ENCODE measurements at places on chromosomes 3 and 15.
A peak's percentile ranks its signal among the peaks of the same experiment; 100 is the strongest.

- DNase-seq = no peak
Measured at GRCh38 chr3:67037615-67038014, 39.5 kb downstream of the KBTBD8 start.

- no peak for DNase-seq
Measured at GRCh38 chr15:101169495-101170071, 82.3 kb downstream of the CHSY1 start.

DNA sequence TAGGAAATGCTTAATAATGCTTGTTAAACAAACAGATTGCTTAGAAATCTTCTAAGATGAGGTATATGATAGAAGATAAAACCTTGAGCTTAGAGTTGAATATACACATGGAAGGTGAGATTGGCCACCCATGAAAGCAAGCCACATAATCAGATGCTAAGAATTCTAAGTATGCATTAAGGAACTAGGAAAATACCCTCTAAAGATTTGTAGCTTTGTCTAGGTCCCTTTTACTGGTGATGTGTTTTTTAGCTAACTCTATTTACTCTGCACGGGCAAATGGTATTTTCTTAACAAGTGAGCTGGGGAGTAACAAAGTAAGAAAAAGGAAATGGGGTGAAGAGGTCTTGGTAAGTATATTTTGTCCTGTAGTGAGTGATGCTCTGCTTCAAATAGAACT lies 310.3 kb downstream of the OXSM start:
- no peak for DNase-seq

DNA sequence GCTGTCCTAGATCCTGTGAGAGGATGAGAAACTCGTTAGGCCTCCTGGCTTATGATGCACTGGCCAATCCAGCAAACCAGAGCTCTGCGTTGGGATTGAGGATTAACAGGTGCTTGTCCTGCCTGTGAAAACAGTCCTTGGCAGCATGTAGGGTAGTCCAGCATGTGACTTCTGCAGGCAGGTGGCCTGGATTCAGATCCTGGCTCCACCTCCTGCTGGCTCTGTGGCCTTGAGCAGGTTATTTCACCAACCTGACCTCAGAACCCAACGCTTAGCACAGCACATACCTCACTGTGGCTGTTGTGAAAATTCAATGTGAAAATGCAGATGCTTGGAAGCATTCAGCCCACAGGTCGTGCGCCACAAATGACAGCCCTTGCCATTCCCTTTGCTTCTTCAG lies 33.6 kb downstream of the PLA2G4D start:
- DNase-seq = no peak

GRCh38 chr3:115071601-115072000 lies 75.5 kb downstream of the ZBTB20 start:
- DNase-seq = peak; percentile 74

GRCh38 chr3:13281507-13282357 lies 138.4 kb downstream of the NUP210 start:
- no peak for DNase-seq

DNA sequence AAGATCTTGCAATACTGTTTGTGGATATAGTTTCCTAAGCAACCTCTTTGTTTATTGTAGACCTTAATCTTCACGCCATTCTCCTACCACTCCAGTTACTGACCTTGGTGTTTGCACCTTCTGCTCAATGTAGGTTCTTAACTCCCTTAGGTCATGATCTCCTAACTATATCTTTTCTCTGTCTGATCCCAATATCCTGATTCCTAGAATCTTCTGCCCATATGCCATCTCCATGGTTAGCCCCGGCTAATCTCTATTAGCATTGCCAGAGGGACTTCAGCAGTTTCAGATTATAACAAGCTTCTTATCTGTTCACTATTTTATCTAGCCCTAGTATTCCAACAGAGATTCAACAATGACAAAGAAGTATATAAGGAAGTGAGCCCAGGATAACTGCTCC lies 64.9 kb downstream of the IMPG2 start:
- no peak for DNase-seq

DNA sequence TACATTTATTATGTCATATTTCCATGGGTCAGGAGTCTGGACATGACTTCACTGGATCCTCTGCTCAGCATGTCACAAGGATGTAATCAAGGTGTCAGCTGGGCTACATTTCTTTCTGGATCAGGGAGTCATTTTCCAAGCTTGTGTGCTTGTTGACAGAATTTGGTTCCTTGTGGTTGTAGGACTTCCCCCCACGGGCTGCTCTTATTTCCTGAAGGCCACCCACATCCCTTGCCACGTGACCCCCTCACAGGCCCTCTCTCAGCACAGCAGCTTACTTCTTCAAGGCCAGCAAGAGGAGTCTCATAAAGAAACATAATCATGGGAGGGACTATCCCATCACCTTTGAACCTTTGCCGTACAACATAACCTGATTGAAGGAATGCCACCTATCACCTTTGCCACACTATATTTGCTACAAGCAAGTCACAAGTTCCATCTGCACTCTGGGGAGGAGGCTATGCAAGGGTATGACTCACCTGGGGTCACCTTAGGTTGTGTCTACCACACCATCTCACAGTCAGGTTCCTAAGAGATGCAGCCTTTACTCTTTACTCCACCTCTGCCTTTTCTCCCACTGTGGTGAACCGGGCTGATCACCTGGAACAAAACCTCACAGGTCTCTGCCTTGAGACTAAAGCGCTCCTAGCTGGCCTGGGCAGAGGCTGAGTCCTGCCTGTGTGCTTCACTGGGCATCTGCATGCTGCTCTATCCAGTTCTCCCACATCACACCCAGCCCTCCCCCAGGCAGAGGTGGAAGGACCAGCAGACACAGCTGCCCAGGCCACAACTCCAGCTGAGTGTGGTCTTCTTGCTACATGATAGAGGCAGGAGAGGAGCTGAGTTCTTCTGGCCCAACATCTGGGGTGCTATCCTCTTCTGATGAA lies 13.5 kb downstream of the RAB6B start:
- no peak for DNase-seq

DNA sequence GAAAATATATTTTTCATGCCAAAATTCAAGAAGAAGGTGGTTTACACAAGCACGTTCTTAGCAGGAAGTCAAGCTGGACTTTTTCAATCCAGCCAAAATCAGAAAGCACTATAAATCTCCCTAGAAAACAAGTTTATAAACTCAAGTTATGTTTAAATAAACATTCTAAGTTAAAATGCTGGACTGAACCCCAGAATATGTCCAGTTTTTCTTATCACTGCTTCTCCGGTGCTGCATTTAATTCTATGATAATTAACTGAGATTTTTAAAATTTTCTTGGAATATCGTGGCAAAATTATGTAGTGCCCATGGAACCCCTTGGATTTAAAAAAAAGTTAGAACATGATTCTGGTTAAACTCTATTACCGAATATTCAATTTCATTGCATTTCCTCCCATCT lies 218.2 kb upstream of the MDFIC2 start:
- no peak for DNase-seq

DNA sequence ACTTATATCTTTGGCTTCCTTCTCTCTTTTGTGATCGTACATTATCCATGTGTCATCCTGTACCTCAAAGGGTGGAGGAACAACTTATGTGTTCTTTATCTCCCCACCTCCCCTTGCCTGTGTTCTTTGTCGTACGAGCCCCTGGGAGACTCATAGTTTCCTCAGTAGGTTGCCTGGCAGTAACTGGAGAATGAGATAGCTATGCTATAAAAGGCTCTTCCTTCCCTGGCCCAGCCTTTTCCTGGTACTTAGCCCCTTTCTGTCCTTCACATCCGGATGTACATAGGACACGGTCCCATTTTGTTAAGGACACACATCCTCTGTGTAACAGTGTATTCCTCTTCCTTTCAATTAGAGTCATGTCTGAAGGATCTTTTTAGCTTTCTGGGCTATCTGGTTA lies 32.1 kb downstream of the PLCL2 start:
- no peak for DNase-seq

GRCh38 chr15:70270752-70271111 lies 173.0 kb upstream of the TLE3 start:
- no peak for DNase-seq

All from SJSA1 (cell line).